A172 (cell line): ENCODE measurements at places on chromosomes 5 and 9. TPM values are rescaled to one million over a fixed set of nuclear protein-coding genes. Genes with fewer than 3 reads are reported as not detected.

Gene FAM151B
- 0.98 and 1.9 TPM in 2 replicates for total RNA-seq

GRCh38 chr5:135348918-135349317, 50.1 kb downstream of the MACROH2A1 start:
- DNase-seq: no peak

GRCh38 chr5:77727190-77727589, 48.9 kb downstream of the TBCA start:
- DNase-seq: no peak

DNA sequence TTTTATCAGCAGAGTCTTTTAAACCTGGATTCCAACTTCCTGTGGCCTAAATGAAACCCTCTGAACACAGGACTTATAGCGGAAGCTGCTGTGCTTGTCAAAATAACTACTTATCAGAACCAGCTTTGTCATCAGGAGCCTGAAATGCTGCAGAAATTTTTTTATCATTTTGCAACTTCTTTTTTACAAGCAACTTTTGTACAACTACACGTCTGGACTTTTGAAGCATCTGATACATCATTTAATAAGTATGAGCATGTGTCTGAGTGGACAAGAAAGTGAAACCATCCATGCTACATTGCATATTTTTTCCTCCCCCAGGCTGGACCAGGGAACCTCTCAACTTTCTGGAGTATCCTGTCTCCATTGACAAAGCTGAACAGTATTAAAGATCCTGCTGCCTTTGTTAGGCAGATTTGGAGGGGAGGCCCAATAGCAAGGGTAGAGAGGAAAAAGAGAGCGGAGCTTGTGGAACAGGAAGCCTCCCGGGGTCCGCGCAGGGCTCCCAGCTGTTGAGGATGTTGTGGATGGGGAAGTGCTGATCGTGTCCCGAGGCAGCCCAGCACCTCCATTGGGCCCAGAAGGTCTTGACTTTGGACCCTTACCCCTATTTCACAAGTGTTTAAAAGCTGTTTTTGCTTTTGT, 196.6 kb downstream of the MSX2 start:
- DNase-seq: no peak

Gene WDR70
- total RNA-seq: 31.9 and 38.3 TPM in 2 replicates

Gene AHRR
- total RNA-seq: 1.2 and 1.4 TPM in 2 replicates

Gene CCDC152
- 0.69 TPM in 1 of 2 replicates, not detected in the other for total RNA-seq

GRCh38 chr5:2753452-2754420, 2.3 kb upstream of the IRX2 start:
- no peak for DNase-seq

GRCh38 chr5:91468651-91469422, 85.7 kb upstream of the ARRDC3 start:
- DNase-seq: peak; percentile 69

Gene IL31RA
- 1.6 and 2.6 TPM in 2 replicates for total RNA-seq

- DNase-seq: peak; percentile 25
These were observed 482.2 kb upstream of the PAPPA start for GRCh38 chr9:115671236-115671962.

- peak; percentile 86 for DNase-seq
These were observed 23.4 kb downstream of the WWC1 start for GRCh38 chr5:168314735-168315411.

DNA sequence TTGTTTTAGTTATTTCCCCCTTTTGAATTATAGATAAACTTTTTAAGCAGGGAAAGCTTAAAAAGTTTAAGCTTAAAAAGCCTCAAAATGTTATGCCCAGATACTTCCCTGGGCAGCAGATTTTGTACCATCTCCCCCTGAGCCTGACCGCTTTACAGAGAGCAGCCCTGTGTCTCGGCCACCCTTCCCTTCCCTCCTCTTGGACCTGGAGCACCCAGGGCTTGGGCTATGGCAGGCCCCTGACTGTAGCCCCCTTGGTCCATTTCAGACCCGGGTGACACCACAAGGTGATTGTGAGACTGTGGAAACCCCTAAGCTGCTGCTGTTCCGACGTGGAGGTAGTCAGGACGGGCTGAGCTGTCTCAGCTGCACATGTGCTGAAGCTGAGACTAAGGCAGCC, 97.7 kb downstream of the RALGPS1 start:
- DNase-seq: no peak

- DNase-seq: no peak
These were observed 100.9 kb downstream of the GDNF start for GRCh38 chr5:37738865-37739488.

Gene TLX3
- not detected in 2 replicates for total RNA-seq
